ENCODE measurements at places on chromosomes 5 and 9.

- no peak for DNase-seq
Measured at GRCh38 chr5:153659039-153659736, 168.7 kb downstream of the GRIA1 start.

GRCh38 chr9:78544230-78544629 is 247.3 kb downstream of the PSAT1 start:
- no peak for DNase-seq

DNA sequence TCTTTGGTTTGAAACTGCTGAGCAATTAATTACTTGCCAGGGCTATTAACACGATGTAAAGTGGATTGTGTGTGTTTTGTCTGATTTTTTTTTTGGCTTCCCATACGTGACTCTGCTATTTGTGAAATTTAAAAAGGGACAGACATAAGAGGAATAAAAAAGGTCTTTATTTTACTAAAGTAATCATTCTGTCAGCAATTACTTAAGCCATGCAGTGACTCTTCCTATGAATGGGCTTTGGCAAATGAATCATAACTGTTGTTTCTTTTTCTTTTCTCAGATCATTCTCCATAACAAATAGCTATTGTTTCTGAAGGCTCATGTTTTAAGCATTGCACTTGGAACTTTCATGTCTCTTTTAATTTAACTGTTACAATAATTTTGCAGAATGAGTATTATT is 461.3 kb upstream of the RORB start:
- DNase-seq = no peak

GRCh38 chr9:89194421-89195130 is 16.0 kb upstream of the SHC3 start:
- DNase-seq = no peak

DNA sequence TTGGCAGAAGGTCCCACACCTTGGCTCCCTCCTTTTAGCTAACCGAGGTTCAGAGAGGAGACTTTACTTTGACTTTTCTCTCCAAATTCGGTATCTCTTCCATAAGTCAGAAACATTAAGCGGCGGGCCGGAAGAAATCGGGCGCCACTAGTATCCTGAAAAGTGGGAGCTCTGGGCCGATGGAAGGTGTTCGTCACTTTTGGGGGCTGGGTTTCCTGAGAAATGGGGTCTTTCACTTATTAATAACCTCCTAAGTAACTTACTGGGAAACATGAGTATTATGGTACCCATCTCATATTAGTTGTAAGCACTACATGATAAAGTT is 716 bp downstream of the STX17 start:
- DNase-seq = no peak

- DNase-seq = no peak
Measured at GRCh38 chr5:175418251-175418650, 25.7 kb downstream of the DRD1 start.

DNA sequence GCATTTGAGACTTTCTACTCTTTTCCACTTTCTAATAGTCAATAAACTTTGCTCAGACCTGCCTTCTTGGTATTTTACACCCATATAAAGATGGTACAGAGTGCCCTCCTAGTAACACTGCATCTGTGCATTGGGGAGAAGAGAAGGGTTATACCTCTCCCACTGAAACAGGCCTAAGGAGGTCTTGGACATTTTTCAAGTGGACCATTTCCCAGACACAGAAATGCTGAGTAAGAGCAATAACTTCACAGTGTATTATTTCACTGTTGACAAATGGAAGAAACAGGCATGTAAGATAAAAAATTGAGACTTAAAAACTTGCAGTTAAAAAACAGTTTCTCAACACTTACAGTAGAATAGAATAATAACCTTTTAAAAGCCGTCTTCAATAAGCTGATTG is 1224.0 kb upstream of the CDH18 start:
- no peak for DNase-seq

GRCh38 chr9:34037626-34038025 is 11.1 kb downstream of the UBAP2 start:
- no peak for DNase-seq

DNA sequence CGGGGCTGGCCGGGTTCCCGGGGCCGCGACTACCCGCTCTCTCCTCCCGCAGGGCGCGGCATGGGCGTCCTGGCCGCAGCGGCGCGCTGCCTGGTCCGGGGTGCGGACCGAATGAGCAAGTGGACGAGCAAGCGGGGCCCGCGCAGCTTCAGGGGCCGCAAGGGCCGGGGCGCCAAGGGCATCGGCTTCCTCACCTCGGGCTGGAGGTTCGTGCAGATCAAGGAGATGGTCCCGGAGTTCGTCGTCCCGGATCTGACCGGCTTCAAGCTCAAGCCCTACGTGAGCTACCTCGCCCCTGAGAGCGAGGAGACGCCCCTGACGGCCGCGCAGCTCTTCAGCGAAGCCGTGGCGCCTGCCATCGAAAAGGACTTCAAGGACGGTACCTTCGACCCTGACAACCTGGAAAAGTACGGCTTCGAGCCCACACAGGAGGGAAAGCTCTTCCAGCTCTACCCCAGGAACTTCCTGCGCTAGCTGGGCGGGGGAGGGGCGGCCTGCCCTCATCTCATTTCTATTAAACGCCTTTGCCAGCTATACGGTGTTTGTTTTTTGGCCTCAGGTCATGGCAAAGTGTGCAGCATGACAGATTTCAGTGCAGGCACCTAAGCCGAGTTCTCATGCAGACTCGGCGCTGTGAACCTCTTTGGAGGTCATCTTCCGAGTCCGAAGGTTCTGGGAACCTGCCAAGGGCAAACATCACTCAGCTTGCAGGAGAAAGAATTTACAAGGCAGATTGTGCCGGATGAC is 516 bp downstream of the MRPL41 start:
- DNase-seq = peak; percentile 28

DNA sequence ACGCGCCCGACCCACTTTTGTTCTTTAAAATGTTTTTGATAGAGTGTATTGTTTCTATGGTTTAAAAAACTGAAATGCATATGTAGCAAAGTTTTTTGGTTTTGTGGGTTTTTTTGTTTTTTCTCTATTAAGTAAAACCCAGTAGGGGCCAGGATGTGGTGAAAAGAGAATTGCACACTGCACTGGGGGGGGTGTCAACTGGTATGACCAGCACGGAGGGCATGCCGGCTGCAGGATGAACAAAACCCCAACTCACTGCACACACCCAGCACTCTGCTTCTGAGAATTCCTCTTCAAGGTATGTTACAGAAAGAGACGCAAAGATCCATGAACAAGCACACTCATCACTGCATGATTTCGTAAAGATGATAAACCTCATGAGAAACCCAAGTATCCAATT is 75.0 kb downstream of the STK10 start:
- no peak for DNase-seq

- DNase-seq = no peak
Measured at GRCh38 chr9:92429836-92430235, 5.6 kb upstream of the OMD start.

DNA sequence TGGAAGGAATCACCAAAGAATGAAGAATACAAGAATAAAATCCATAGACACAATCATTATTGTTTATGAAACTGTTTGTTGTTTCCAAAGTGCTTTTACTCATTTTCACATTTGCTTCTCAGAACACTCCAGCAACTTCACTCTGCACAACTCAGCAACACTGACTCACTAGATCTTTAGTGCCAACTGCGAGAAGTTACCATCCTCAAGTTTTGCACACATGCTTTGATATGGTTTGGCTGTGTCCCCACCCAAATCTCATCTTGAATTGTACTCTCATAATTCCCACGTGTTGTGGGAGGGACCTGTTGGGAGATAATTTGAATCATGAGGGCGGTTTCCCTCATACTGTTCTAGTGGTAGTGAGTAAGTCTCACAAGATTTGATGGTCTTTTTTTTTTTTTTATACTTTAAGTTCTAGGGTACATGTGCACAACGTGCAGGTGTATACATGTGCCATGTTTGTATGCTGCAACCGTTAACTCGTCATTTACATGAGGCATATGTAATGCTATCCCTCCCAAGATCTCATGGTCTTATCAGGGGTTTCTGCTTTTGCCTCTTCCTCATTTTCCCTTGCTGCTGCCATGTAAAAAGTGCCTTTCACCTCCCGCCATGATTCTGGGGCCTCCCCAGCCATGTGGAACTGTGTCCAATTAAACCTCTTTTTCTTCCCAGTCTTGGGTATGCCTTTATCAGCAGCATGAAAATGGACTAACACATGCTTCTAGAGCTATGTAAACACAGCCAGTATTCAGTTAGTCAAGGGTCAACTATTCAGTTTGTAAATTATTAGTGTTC is 36.9 kb downstream of the CLINT1 start:
- DNase-seq = no peak

GRCh38 chr9:127927201-127927987 is 3.2 kb downstream of the PIP5KL1 start:
- peak; percentile 96 for DNase-seq
